ENCODE measurements at places on chromosomes 11 and 22.

DNA sequence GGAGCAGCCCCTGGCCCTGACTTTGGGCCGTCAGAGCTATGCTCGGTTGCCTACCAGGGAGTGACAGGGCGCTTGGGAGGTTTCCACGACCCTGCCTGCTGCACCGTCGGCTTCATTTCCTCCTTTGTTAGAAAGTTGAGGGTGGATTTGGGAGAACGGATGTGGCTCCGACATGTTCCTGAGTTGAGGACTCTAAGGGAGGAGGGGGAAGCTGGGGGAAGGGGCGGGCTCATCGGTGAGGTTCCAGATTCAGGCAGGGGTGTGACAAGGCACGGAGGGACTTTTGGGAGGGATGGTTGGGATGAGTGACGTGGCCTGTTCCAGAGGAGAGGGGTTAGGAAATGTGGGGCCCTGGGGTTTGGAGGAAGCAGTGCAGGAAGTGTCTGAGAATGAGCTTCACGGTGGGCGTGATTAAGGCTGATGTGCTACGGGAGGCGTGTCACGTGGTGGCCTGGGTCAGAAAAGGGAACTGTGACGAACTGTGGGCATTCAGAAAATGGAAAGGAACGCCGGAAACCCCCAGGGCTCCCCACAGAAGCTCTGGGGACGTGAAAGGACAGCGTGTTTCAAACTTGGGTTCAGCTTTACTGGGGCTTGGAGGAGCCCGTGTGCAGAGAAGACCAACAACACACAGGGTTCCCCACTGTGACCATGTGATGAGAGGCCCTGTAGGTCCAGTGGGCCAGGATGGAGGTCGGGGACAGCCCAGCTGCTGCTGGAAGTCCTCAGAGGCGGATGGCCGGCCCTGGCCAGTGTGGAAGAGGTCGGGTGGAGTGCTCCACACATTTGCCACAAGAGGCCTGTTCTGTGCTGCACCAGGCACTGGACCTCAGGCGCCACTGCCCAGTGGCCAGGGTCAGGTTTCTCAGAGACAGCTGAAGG lies 2.8 kb downstream of the PARVB start:
- no peak overlapping the region for H3K4me3 ChIP-seq
- H3K27me3 ChIP-seq = peaks cover 7% of the 10 kb centered on the region
- no peak for DNase-seq
- H3K36me3 ChIP-seq = no peaks in the 10 kb centered on the region
- peaks cover 20% of the 10 kb centered on the region for H3K4me1 ChIP-seq

DNA sequence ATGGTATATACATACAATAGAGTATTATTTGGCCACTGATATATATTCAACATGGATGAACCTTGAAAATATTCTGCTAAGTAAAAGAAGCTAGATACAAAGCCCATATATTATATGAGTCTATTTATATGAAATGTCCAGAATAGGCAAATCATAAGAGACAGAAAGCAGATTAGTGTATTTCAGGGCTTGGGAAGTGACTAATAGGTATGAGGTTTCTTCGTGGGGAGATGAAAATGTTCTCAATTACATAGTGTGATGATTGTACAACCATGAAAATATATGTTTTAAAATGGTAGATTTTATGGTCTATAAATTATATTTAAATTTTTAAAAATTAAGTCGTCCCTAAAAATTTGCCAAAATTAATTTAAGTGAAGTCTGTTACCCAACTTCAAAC lies 92.2 kb downstream of the STK33 start:
- H3K27ac ChIP-seq = no peak overlapping the region
- no peak for DNase-seq
- no peak overlapping the region for H3K4me3 ChIP-seq

DNA sequence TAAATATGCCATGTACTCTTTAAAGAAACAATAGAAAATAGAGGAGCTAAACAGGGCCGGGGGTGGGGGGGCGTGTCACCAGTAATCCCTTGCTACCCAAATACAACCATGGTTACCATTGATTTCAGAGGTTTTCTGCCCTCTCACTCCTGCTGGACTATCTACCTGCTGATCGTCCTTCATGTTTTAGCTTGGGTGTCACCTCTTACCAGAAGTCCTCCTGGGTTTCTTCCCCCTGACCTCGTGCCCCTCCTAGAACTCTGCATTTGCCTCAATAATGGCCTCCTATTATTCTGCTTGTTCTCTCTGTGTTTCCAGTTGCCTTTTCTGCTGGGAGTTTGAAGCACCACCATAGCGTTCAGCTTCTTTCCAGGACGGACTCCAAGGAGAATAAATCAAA lies 9.4 kb upstream of the PVALB start:
- no peak overlapping the region for H3K4me3 ChIP-seq
- H3K27ac ChIP-seq = no peak overlapping the region
- H3K27me3 ChIP-seq = no peaks in the 10 kb centered on the region
- H3K4me1 ChIP-seq = peaks cover 15% of the 10 kb centered on the region

GRCh38 chr11:94722735-94723134 lies 45.4 kb upstream of the AMOTL1 start:
- H3K36me3 ChIP-seq = peaks cover 2% of the 10 kb centered on the region
- no peak overlapping the region for H3K27ac ChIP-seq
- no peak for DNase-seq
- peaks cover 12% of the 10 kb centered on the region for H3K4me1 ChIP-seq
- H3K27me3 ChIP-seq = no peaks in the 10 kb centered on the region
- no peak overlapping the region for H3K4me3 ChIP-seq

GRCh38 chr11:44931466-44931865 lies 19.2 kb downstream of the TP53I11 start:
- H3K4me3 ChIP-seq = no peak overlapping the region
- no peak for DNase-seq
- peaks cover 28% of the 10 kb centered on the region for H3K4me1 ChIP-seq
- H3K27me3 ChIP-seq = no peaks in the 10 kb centered on the region
- H3K27ac ChIP-seq = no peak overlapping the region

DNA sequence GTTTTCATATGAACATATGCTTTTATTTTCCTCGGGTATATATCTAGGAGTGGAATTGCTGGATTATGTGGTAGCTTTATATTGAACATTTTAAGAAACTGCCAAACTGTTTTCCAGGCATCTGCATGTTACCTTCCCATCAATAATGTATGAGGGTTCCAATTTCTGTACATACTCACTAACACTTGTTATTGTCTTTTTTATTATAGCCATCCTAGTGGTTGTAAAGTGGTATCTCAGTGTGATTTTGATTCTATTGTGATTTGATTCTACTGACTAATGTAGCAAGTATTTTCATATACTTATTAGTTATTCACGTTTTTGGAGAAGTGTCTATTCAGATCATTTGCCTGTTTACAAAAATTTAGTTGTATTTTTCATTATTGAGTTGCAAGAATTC lies 2.0 kb downstream of the ANO5 start:
- H3K4me3 ChIP-seq = peak overlapping the region; percentile 97
- H3K27me3 ChIP-seq = no peaks in the 10 kb centered on the region
- no peaks in the 10 kb centered on the region for H3K36me3 ChIP-seq
- no peak overlapping the region for H3K27ac ChIP-seq
- no peak for DNase-seq

DNA sequence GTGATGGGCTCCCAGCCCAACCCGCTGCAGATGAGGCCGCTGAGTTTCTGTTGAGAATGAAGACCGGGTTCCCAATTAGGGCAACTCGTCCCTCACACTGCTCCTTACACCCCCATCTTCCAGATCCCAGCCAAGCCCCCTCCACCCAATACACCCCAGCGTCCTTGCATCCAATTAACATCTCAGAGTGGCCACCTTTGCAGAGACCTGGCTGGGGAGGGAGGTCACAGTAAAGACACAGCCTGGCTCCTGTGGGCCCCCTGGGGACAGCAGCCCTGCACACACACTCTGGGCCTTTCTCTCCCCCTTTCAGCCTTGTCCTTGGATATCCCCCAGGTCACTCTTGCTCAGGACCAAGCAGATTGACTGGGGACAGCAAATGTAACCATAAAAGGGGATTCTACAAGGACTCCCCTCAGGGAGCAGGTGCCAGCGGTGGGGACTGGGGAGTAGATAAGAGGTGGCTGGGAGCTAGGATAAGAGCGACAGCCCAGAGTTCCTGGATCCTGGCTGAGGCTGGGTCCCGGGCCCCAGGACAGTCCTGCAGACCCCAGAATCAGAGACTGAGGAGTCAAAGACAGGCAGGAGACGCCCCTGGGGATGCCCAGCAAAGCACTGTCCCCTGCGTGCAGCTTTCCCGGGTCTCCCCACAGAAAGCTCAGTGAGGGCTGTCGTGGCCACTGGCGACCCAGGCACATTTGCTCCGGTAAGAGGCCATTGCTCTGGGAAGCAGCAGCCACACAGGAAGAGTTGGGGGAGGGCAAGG lies 8.4 kb downstream of the APOBEC3A start:
- H3K4me3 ChIP-seq = no peak overlapping the region
- DNase-seq = no peak
- H3K27ac ChIP-seq = no peak overlapping the region
- H3K4me1 ChIP-seq = peaks cover 5% of the 10 kb centered on the region

DNA sequence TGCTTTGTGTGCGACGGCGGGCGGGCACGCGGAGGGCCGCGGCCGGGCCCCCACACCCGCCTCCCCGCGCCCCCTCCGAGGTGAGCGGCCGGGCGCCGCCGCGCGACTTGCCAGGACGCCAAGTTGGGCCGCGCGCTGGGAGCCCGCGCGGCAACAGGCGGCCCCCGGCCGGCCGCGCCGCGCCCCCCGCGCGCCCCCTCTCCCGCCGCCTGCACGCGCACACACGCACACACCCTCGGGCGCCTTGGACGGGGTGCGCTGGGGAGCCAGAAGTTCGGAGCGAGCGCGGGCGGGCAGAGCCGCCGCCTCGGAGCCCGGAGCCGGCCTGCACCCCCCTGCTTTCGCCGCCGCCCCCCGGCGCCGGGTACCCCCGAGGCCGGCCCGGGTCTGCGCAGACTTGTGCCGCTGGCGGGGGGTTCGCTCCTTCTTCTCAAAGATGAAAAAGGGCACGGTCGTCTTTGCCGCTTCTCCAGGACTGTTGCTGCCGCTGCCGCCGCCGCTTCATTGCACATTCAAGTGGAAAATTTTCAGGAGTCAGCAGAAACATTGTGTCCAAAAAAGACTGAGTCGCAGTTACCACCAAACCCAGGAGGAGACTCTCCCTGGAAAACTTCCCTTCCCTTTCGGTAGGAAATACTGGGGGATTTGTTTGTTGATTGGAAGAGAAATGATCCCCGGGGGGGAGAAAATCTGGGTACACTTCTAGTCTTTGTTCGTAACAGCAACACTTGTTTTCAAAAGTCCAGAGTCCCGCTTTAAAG lies 895 bp downstream of the TEAD1 start:
- H3K4me1 ChIP-seq = peaks cover 48% of the 10 kb centered on the region
- peak overlapping the region; percentile 94 for H3K4me3 ChIP-seq
- no peaks in the 10 kb centered on the region for H3K36me3 ChIP-seq
- peak overlapping the region; percentile 96 for H3K27ac ChIP-seq

GRCh38 chr11:2671748-2672147 lies 28.0 kb downstream of the KCNQ1OT1 start:
- no peak overlapping the region for H3K27ac ChIP-seq
- DNase-seq = no peak
- peaks cover 10% of the 10 kb centered on the region for H3K4me1 ChIP-seq

GRCh38 chr11:100459811-100460210 lies 227.3 kb upstream of the ARHGAP42 start:
- no peaks in the 10 kb centered on the region for H3K36me3 ChIP-seq
- no peaks in the 10 kb centered on the region for H3K4me1 ChIP-seq
- H3K27ac ChIP-seq = no peak overlapping the region
- no peak for DNase-seq

DNA sequence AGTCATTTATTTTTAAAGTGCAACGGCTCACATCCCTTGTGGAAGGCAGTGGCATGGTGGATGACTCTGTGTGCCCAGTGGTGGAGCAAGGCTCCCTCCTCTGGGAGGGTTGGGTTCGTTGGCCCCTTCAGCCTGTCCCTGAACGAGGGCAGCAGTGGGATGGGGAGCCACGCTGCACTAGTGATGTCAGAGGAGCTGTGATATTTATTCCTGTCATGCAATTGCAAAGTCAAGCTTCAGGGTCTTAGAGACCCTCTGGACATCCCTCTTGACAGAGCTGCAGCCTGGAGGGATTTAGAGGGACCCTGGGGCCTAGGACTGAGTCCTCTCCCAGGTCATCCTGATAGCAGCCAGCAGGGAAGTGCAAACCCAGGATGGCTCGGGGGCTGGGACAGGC lies 78.2 kb upstream of the NARS2 start:
- no peak overlapping the region for H3K27ac ChIP-seq
- DNase-seq = no peak
- H3K27me3 ChIP-seq = no peaks in the 10 kb centered on the region
- H3K36me3 ChIP-seq = no peaks in the 10 kb centered on the region

DNA sequence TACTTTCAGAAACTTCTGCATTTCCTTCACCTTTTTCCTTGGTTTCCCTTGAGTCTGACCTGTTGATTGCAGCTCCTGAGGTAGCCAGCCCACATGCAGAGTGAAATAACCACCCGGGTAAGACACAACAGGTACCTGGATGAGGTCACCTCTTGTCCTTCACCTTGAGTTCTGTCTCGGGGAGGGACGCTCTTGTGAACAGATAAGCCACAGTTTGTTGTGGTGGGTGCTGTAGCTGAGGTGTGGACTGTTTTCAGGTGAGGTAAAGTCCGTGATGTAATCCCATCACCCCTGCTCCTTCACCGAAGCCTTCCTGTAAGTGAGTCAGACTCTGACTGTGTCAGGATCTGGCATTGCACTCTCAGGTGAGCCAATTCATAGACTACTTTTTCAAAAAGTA lies 183.1 kb downstream of the NAV2 start:
- H3K4me1 ChIP-seq = peaks cover 15% of the 10 kb centered on the region
- no peak overlapping the region for H3K27ac ChIP-seq
- peaks cover 56% of the 10 kb centered on the region for H3K36me3 ChIP-seq
- no peak for DNase-seq

DNA sequence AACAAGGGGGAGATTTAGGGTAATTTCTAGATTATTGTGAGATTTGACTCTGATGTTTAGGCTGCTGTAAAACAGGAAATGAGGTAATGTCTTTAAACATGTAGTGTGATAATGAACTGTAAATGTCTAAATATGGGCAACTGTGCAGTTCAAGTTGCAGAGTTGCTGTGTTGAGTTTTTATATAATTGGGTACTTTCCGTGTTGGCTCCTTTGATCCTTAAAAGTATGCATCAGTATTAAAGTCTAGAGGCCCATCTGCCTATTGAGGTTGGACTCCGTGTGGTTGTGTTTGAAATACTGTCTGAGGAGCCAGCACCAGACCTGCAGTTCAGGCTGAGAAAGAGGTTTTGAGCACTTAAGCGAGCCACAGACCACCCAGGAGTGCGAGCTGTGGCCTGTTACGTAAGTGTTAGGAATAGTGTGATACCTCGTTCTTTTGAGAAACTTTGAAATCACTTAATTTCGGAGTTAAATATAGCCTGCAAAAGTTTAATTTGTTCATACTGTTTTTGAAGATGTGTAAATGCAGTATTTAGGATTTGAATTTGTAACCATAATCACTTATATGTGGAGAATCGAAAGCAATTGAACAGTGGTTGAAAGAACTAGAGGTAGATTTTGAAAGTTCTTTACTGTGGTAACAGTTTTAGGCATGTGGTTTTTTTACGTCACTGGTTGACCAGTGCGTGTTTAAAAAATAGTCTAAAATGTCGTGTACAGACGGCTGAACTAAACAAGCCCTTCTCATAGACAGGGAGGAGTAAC lies 9.0 kb downstream of the FAM118A start:
- H3K27me3 ChIP-seq = no peaks in the 10 kb centered on the region
- H3K4me1 ChIP-seq = peaks cover 23% of the 10 kb centered on the region
- no peak for DNase-seq
